GM19239 (cell line): ENCODE measurements at places on chromosomes 1 and 21.

DNA sequence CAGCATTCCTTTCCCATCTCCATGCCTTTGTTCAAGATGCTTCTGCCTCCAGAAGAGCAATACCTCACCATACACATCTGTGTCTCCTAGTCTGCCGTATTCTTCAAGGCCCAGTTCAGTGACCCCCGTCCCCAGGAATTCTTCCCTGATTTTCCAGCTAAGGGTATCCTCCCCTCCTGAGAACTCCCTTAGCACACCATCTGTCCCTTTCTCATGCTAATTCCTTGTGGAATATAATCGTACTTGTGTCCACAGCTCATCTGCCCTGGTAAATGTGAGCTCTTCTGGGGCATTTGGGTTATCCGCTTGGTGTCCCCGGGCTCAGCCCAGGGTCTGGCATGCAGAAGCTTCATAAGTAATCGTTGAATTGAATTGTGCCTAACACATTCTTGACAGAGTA is 40.9 kb downstream of the BEND5 start:
- DNase-seq, result no peak

DNA sequence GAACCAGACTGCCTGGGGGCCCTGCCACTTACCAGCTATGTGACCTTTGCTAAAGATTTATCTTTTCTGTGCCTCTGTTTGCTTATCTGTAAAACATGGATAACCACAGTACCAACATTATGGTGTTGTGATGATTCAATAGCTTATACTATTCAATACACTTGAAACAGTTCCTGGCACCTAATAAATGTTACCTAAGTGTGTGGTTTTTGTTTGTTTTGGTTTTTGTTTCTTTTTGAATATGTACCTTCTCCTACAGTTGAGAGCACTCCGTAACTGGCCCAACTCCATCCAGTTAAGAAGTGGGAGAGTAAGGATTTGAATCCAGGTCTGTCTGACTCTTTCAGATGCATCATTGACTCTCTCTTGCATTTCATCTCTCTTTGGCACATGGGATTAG is 125.8 kb upstream of the C8B start:
- no peak for DNase-seq

- DNase-seq, result no peak
Observed at GRCh38 chr21:41147096-41147978, 20.6 kb upstream of the BACE2 start.

DNA sequence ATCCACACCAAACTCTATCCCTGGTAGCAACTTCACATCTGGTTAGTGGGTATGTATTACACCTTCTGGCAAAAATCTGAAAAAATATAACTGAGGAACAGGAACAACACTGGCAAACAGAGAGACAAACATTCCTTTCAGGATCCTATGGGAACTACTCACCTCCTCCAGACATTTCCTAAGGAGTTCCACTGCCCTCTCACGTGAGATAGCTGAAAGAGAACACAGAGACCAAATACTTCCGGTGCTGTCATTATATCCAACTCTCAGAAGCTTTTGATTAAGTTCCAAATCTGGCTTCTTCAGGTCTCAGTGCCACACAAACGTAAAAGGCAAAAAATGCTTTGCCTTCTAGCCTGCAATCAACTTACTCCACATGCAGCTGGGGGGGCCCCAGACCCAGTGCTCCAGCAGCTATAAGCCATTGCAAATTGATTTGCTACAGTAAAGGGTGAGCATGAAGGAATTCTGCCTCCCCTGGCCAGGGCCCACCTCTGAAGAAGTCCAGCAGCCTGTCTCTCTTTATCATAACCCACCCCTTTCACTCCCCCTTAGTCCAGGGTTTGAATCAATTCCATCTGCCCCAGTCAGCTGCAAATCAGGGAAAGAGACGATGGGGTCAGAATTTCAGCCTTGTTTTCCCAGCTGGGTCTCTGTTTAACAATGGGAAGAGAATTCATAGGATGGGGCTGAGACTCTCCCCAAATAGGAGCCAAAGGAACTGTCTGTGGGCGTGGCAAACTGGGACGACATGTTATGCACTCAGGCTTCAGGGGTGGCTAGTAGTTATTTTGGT is 32.2 kb downstream of the TFAP2E start:
- DNase-seq, result no peak

DNA sequence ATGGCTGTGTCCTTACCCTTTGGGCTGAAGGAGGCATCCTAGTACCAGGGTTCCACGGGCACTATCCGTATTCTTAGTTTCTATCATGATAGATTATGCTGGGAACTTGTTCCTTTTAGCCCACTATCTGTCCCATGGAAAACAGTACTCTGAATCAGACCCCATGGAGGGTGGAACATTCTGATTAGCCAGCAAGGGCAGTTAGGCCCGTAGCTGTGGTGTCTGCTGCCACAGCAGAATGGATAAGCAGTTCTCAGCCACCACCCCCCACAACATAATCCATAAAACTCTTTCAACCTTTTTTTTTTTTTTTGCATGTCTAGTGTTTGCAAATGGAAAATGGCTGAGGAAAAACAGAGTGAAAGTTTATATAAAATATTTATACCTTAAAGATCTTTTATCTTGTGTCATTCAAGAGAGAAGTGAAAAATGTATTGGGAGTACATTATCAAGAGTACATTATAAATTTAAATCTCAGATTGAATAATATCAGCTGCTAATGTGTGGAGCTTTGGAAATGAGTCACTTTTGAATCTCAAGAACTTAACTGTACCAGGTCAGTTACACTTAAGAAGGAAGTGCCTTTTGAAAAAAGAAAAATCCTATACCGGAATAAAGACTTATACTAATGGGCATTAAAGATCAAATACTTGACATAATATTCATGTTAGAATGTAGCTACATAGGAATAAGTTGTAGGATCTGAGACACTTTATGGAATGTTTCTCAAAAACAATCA is 80.3 kb downstream of the NFIA start:
- DNase-seq, result no peak

DNA sequence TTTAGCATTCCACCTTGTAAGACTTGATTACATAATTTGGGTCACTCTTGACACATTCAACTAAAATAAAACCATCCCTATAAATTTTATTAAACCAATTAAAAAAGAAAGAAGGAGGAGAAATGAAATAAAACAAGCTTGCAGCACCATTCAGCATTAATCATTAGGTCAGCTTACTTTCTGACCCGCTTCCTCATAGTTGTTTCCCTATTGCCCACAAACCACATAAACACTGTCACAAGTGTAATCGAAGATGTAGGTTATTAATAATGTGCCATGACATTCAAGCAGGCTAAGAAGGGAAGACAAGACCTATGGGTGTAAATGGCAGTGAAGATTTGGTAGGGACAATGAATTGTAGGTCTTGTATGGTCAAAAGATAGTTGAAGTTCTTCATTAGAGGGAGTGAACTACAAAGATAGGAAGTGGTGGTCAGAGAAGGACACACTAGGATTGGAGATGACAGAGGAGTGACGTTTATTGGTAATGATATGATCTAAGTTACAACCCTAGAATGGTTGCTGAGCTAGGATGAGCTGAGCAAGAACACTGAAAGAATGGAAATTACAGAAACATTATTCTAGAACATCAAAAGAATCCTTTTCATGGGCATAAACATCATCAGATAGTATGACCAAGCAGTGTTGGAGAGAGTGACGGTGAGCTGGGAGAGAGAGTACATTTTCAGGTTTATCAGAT is 231.5 kb downstream of the KCNT2 start:
- no peak for DNase-seq

DNA sequence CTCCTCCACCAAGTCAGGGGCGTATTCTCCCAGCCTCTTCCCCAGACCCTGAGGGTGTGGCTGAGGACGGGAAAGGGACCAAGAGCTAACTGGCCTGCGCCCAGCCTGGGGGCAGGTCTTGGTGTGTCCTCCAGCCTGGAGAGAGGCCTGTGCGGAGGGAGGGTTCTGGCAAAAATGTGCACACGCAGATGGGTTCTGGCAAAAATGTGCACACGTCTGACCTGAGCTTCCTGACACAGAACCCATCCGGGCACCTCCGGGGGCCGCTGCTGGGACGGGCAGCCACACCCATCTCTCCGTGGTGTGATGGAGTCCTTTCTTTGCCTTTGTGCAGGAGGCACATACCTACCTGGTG is 23.1 kb upstream of the PKP1 start:
- DNase-seq, result no peak

GRCh38 chr1:162276493-162276892 is 100.2 kb downstream of the SPATA46 start:
- DNase-seq, result no peak

DNA sequence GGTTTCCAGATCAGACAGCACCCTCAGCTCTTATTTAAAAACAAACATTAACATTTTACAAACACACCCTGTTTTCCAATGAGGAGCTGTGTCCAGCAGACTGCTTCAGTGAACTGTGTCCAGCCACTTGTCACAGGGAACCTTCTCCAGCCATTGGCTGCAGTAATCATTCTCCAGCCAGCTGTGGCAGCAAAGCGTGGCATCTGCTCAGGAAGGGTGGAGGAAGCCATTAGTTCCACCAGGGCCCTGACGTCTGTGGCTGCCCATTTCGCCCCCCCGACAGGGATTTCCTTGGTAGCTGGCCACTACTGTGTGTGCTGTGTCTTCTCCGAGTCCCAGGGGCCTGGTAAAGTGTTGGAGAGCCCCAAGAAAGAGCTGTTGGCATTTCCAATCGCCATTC is 62.9 kb upstream of the SELENON start:
- no peak for DNase-seq

DNA sequence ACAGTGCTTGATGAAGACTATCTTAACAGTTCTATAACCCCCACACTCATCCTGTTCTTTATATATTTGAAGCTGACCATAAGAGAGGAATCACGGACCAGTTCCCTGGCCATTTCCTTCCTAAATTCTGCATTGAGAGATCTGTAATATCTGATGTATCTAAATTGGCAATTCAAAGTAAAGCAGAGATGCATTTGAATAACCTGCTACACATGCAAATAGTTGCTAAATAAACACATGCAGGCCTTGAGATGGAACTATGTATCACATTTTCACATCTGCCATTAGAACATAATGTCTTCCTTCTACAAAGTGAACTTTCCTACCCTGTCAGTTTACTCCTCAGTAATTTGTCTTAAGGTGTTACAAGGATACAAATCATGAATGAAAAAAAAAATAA is 20.4 kb upstream of the PGBD2 start:
- DNase-seq, result no peak

DNA sequence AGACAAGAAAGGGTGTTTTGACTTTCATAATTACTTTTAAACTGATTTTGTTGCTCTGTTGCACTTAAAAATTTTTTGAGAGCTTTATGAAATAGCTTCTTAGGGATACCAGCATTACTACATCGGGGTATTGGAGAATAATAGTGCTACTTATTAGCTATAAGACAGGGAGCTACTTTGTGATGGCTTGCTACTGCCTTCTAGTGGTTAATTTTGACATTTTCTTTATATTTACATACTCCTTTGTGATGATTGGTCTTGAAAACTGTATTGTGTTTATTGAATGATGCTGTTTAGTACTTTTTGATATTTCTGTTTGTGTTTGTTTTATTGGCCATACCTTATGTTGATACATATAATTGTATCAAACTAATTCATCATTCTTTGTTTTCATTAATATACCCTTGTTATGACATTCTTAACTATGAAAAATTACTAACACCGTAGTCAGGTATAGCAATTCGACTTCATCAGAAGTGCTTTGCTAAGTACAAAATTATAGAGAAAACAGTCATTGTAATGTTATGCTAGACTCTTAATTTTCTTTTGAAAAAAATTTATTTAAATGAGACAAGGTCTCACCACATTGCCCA is 85.5 kb downstream of the CLIC4 start:
- DNase-seq, result peak; percentile 25

GRCh38 chr1:6962996-6963911 is 178.0 kb downstream of the CAMTA1 start:
- DNase-seq, result no peak
